ENCODE measurements at places on chromosomes 4 and X.

- no peak for DNase-seq
Observed at GRCh38 chr4:94534401-94535312, 82.9 kb downstream of the PDLIM5 start.

DNA sequence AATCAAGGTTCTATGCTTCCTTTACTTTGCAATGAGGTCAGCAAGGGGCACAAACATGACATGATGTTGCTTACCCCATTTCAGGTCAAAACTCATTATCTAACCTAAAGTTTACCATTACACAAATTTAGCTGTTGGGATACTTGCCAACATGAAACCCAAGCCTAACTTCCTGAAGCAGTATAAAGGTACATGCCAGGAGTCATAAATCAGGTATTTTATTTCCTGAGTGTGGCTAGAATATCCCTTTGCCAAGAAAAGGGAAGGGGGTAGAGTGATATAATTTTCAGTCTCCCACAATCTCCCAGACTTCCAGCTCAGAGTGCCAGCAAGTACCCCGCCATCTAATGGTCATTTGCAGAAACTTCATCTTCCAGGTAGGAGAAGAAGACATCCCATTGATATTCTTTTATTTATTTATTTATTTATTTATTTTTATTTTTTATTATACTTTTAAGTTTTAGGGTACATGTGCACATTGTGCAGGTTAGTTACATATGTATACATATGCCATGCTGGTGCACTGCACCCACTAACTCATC lies 136.6 kb downstream of the NEXMIF start:
- no peak for DNase-seq

- no peak for DNase-seq
Observed at GRCh38 chrX:74119016-74119910, 184.7 kb upstream of the ZCCHC13 start.

GRCh38 chrX:114272096-114272686 lies 311.7 kb upstream of the HTR2C start:
- no peak for DNase-seq

DNA sequence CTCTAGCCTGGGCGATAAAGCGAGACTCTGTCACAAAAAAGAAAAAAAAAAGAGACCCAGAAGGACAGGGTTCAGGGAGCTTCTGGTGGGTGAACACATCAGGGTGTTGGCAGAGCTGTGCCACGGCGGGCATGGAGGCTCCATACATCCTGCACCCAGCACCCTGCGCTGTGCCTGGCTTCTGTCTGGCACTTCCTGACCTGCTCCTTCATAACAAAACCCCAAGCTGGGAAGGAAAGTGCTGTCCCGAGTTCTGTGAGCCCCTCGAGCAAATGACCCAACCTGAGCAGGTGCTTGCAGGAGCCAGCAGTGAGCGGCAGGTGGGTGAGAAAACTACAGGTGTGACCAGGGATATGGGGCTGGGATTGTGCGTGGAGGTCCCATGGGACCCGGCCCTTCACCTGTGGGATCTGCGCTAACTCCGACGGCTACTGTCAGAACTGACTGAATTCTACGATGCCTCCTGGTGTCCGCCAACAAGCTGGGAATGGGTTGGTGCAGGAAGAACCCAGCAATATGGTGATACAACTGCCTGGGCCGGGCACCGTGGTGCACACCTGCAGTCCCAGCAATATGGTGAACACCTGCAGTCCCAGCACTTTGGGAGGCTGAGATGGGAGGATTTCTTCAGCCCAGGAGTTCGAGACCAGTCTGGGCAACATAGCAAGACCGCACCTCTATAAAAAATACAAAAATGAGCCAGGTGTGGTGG lies 18.9 kb downstream of the ASMTL start:
- no peak for DNase-seq

GRCh38 chrX:10537308-10537707 lies 83.1 kb downstream of the MID1 start:
- DNase-seq: no peak

- no peak for DNase-seq
Observed at GRCh38 chr4:85024671-85025070, 58.2 kb upstream of the WDFY3 start.

- no peak for DNase-seq
Observed at GRCh38 chrX:31036895-31037294, 34.9 kb downstream of the FTHL17 start.

DNA sequence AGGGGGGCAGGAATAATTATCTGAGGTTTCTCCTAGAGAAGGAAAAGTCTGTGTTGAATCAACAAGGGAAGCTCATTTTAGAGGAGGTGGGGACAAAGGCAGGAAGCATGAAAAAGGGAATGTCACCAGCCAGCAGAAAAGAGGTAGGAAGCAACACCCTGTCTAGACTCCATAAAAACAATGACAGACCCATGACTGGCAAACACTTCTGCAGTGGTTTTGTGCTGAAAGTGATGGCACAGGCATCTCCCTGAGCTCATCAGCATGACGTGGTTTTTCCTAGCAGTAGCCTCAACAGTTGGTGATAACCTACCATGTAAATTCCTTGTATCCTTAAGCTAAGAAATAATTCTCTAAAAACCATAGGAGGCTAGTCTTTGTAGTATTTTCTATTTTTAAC lies 110.7 kb upstream of the GALNT7 start:
- no peak for DNase-seq

DNA sequence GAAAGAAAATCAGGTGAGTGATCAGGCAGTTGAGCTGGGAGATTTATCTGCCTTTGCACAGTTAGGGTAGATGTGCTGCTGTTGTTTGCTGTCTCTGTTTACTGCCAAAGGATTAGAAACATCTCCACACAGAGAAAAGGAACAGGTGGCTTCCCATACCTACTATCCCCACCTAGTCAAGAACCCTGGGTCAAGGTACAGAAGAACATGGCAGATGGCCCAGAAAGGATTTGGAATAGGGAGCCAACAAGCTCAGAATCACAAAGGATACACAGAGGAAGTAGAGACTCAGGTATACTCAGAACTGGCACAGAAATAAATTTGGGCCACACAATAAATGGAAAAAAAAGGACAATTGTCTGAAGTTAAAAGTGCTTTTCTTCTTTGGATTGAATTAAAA lies 64.3 kb downstream of the TIGD2 start:
- DNase-seq: no peak

GRCh38 chr4:168584321-168584771 lies 87.5 kb downstream of the PALLD start:
- DNase-seq: no peak

Data from cerebellar nuclear complex (tissue), 1 donor.